Upper lobe of right lung (tissue), 1 donor: ENCODE measurements at places on chromosomes 5 and 9.

- no peak for DNase-seq
Observed at GRCh38 chr5:114727358-114727757, 365.5 kb downstream of the KCNN2 start.

DNA sequence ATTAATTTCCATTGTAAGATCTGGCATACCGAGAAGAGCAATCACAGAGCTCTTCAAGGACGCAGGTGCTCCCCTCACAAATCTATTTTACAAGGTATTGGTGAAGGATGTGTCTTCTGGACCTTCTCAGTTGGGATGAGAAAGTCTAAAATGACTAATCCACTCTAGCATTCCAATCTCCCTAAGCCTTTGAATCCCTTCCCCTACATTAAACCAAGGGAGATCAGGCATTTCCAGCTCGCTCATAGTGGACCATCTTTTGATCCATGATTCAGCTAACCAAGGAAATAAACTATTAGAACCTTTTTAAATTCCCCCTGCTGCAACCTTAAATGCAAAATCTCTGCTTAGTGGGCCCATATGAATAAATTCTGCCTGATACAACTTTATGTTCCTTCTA is 95.9 kb upstream of the FBN2 start:
- no peak for DNase-seq

DNA sequence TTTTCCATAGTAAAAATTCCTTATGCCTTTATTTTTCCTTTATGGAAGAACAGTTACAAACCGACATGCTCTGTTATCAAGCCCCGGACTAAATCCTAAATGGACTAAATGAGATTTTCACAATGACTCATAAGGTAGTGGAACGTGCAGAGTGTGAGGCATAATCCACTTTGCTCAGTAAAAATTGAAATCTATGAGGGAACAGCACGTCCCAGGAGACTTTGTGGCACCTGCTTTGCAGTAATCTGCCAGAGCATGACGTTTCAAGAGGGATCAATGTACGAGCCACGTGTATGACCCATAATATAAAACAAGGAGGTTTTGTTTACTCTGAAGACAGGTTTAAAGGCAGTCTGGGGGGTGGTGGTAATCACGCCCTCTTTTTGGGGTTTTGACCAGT is 83.8 kb upstream of the GNA14 start:
- no peak for DNase-seq

DNA sequence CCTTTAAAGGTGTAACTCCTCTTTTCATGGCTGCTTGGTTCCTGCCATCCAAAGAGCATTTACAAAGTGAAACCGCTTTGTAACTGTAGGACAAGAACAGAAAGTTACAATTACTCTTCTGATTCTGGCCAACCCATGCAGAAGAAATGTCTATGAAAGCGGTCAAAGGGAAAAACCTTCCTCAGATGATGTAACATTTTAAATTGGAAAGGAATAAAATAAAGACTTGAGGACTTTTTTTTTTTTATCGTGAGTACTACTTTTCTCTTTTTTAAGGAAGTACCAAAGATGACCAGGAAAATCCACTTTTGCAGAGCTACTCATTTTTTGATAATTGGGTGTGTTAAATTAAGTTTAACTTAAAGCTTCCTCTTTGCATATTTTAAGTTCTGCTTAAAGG is 13.0 kb upstream of the C9orf72 start:
- DNase-seq, result no peak

- no peak for DNase-seq
Observed at GRCh38 chr5:149489605-149490037, 61.6 kb downstream of the CSNK1A1 start.

DNA sequence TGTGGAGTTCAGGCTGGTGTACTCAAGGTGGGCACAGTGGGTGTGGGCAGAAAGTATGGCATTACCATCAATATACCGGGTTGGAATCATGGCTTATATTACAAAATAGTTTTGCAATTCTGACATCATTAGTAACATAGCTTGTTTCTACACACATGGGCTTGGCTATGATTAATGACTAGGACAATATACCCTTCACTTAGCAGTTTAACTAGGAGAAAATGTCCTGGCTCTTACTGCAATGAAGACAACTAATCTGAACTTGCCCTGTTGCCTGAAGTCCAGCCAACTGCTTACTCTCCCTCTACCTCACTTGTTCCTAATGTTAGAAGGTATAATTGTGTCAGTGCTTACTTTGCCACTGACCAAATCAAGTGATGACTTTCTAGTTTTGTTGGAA is 612.5 kb downstream of the EFNA5 start:
- no peak for DNase-seq

GRCh38 chr5:112643339-112643971 is 94.2 kb upstream of the APC start:
- DNase-seq, result no peak

- DNase-seq, result no peak
Observed at GRCh38 chr9:87830446-87830845, 52.2 kb upstream of the SPATA31E1 start.

- no peak for DNase-seq
Observed at GRCh38 chr5:111494355-111494999, 17.9 kb downstream of the STARD4 start.

DNA sequence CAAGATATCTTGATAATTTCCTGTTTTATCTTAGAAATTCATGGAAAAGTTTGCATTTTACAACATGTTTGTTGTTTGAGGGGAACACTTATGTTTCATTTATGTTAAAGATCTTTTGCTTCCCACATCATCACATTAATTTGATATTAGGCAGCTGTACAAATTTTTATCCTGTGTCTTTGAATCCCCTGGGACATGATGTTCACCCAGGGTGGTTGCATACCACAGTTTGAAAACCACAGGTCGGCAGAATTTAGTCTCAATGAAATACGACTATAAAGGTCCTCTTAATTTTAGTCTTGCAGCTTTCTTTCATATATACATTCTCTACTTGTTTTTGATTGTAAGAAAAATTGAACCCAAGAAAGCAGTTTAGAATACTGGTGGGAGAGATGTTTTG is 3.7 kb downstream of the NAA35 start:
- DNase-seq, result no peak
